ENCODE measurements at places on chromosomes 1 and 21.

- DNase-seq = no peak
Measured at GRCh38 chr1:9038338-9038650, 12.1 kb upstream of the SLC2A7 start.

DNA sequence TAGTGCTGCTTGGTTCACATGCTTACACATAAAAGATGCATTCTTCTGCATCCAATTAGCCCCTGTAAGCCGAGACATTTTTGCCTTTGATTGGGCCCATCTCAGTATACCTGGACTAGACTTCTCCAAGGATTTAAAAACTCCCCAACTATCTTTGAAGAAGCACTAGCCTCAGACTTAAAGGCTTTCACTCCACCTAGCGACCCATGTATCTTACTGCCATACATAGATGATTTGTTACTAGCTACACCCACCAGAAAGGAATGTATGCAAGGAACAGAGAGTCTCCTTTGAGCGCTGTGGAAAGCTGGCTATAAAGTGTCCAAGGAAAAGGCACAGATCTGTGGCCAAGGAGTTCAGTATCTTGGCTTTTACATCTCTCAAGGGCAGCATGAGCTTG lies 91.7 kb downstream of the LIPI start:
- DNase-seq = no peak

DNA sequence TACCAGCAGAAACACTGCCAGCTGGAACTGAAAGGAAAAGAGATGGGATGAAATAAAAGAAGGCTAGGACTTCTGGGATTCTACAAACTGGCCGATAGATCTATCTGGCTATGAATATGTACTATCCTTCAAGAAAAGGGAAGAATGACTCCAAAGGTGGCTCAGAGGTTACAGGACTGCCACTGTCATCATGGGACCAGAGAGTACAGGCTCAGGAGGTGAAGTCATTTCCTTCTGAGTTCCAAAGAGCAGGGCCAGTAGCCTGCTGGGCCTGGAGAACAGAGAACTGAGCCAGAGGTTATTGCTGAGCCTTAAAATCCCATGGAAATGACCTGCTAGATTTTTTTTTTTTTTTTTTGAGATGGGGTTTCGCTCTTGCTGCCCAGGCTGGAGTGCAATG lies 27.6 kb downstream of the ZNF496 start:
- DNase-seq = no peak

DNA sequence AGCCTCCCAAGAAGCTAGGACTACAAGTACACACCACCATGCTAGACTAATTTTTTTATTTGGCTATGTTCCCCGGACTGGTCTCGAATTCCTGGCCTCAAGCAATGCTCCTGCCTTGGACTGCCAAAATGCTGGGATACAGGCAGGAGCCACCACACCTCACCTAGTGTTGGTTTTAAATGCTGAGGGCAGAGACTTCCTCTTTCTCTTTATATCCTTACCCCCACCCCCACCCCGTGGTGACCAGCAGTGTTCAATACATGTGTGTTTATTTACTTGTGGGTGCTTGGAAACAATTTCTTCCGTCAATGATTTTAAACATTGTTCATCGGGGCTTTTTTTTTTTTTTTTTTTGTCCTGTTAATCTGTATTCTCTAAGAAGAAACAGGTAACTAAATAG lies 158.9 kb downstream of the ZBTB18 start:
- DNase-seq = no peak

DNA sequence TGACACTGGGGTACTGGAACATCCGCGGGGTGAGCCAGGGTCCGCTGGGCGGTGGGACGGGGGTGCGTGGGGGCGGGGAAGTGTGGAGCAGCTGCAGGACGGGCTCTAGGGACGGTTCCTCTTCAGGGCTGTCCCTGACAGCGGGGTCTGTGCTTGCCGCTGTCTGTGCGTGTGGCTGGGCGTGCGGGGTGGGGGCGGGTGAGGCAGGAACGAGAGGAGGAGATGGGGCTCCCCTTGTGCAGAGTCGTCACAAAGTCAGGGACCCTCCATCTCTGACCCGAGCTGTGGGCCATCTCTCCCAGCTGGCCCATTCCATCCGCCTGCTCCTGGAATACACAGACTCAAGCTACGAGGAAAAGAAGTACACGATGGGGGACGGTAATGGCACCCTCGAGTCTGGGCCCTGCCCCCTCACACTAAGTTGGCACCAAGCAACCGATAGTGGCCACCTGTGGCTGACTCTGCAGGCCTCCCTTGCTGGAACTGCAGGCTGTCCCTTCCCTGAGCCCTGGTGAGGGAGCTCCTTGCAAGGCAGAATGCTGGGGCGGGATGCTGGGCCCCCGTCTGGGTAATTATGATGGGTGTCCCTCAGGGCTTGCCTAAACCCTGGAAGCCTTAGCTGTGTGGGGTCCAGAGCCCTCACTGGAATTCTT lies 392 bp downstream of the GSTM2 start:
- DNase-seq = no peak

DNA sequence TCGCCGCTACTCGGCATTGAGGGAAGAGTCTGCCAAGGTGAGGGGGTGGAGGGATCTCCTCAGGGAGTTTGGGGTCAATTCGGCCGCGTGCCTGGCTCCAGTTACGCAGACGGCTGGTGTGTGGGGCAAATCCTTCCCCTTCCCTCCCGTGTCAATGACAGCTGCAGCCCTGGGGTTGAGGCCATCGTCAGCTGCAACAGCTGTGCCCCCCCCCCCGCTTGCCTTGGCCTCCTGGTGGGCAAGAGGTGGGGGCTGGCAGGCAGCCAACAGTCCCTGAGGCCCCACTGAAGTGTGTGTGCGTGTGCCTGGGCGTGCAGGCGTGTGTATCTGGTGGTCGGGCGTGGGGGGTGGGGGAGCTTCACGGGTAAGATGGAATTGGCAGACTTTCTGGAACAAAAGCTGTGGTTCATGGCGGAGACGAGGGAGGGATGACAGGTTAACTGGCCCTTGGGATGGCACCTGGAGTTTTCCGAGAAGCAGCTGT lies 25.6 kb downstream of the PPFIA4 start:
- no peak for DNase-seq

DNA sequence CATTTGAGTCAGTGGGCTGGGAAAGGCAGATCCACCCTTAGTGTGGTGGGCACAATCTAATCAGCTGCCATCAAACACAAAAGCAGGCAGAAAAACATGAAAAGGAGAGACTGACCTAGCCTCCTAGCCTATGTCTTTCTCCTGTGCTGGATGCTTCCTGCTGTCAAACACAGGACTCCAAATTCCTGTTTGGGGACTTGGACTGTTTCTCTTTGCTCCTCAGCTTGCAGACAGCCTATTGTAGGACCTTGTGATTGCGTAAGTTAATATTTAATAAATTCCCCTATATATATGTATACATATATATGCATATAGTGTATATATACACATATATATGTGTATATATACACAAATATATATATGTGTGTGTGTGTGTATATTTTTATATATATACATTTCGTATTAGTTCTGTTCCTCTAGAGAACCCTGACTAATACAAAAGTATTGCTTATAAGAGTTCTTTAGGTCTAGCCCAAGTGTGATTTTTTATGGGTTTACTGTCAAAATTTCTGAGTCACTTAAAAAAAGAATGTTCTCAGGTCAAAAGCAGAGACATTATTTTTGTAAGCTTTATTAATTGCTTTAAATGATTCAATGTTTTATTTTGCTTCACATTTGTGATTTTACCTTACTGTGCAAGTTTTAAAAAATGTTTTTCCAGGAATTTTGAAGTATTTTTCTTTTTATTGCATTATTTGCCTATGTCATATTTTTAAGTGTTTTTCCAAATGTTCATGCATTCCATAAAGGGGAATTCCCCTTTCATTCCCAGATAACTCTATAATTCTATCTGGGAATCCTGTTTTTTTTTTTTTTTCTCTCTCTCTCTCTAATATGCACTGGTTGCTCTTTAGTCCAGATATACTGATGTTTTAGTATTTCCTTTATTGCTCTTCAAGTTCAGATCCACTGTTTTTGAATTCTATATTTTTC lies 92.1 kb upstream of the ADAMTS5 start:
- no peak for DNase-seq

DNA sequence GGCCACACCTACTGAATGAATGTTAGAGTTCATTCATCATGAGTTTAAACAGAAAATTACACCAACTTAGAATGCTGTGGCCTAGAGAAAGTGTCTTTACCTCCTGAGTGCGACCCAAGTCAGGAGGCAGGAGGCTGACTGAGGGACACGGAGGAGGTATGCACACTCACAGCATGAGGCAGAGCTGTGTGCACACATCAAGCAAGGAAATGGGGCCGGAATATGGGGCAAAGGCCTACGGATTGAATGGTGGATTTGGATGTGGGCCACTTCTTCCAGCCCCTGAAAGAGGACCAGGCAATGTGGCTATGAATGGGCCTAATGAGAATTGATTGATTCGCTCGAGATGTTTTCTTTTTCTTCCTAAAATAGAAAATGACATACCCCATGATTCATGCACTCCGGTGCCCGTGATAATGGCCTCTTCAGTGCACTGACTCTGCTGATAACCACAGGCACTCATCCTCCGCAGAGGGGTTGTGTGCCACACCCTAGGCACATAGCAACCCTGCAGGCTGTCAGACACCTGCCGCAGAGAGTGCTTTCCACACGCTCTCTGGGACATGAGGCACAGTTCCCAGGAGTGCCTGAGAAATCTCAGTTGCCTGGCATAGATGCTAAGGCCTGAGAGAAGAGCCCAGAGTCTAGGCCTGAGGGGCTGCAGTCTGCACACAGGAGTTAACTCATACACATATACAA lies 155.5 kb downstream of the GLUL start:
- no peak for DNase-seq

GRCh38 chr1:66217021-66217420 lies 316.9 kb upstream of the SGIP1 start:
- no peak for DNase-seq

- no peak for DNase-seq
Measured at GRCh38 chr1:176800978-176801513, 338.1 kb downstream of the PAPPA2 start.

DNA sequence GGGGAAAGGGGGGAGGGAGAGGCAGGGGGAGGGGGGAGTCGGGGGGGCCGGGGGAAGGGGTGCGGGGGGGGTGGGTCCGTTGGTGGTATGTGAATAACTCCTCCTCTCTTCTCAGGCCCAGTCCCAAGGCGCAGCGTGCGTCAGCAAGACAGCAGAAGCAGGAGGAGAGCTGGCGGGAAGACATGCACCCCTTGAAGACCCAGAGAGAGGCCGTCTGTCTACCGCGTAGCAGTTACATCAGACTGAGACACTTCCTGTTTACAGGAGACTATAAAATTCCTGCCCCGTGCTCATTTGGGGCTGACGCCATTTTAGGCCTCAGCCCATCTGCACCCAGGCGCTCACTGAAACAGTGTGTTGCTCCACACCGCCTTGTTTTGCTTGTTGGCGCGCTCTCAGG lies 55.3 kb downstream of the SETD4 start:
- no peak for DNase-seq

DNA sequence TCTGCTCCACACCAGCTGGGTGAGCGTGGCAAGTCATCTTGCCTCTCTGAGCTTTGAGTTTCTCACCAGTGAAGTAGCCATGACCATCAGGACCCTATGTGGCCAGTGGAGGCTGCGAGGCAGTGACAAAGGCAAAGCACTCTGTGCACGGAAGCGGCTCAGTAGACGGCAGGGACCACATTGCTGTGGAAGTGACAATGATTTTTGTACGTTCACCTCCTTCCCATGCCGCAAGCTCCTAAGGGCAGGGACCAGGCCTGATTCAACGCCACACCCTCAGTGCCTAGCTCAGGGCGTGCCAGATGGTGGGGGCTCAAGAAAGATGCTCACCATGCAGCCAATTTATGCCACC lies 210.5 kb downstream of the MATN1 start:
- DNase-seq = no peak

DNA sequence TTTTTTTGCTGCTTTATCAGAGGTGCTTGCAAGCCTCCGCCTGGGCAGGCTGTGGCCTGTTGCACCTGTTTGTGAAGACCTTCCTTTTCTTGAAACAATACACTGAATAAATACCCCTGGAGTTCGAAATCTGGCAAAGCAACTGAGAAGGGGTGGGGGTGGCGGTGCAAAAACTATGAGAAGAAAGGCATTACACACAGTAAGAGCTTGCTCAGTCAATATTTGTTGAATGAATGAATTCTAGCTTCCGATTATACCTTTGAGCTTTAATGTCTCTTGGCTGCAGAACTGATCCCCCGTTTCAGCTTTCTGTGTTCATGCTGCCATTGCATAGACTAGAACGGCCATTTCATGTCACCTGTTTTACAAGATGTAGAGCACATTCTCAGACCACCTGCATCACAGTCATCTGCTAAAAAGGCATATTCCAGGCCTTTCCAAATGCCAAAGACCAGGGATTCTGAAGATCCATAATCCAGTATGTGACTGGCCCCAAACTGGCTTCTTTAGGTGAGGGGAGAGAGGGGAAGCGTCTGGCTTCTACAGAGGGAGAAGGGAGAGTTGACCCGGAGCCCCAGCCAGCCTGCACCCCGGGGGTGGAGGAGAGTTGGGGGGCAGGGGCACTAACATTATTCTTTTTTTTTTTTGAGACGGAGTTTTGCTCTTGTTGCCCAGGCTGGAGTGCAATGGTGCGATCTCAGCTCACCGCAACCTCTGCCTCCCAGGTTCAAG lies 111.5 kb downstream of the ETS2 start:
- DNase-seq = no peak

GRCh38 chr1:149916193-149916897 lies 1.3 kb downstream of the SV2A start:
- no peak for DNase-seq

GRCh38 chr1:116092752-116093489 lies 18.3 kb upstream of the MAB21L3 start:
- DNase-seq = no peak

DNA sequence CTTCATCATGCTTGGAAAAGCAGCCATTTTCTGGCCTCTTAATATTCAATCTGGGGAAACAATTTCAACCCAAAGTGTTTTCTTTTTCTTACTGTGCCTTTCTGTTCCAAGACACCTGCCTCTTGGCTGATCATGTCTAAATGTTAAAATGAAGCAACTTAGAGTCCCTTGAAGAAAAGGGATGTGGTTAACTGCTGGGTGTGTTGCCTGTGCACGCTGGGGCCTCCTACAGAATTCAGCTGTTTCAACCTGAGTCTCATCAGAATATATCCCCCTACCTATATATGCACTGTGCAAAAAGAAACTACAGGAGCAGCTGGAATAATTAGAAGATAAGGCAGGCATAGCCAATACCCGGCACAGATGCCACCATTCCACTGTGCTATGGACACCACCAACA lies 222.0 kb downstream of the OMA1 start:
- no peak for DNase-seq

DNA sequence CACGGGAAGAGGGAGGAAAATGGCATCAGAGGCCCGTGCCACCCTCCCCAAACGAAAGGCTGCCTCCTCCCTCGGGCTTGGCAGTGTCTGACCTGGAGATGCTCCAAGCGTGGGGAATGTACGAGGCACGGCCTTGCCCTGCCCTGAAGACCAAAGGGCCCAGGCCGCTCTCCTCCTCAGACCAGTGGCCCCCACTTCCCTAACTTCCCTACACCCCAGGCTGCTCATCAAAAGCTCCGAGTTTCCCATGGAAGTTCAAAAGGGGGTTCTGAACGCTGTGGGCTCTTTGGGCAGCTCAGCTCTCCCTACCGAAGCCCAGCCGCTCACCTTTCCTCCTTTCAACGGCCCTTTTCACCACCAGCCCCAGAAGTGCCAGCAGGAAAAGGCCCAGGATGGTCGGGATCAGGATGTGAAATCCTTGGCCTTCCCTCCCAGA lies 11.8 kb downstream of the FCMR start:
- no peak for DNase-seq
